ENCODE measurements at places on chromosomes 5 and 9.

DNA sequence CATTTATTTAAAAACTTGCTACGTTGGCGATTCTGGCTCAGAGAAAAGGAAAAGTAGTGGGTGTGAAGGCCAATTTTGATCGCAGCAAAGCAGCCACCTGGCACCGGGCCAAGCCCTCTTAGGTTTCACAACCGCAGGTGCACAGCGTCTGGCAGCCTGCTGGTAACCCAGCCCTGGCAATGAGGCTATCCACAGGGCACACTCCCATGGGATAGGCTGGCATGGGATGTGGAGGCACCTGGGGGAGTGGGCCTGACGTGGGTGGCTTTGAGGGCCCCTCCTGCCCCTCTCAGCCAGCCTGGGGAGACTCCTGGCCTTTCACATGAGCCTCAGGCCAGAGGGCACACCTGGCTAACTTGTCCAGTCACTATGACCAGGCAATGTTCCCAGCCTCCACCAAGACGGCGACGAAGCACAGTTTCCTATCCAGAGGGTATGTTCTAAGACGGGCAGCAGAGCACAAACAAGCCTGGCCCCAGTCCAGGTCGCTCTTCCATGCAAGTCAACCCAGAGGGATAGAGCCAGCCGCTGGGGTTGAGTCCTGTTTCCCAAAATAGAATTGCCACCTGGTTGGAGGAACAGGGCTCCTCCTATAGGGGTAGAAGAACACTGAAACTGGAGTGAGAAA, 19.0 kb downstream of the CMBL start:
- DNase-seq: peak; percentile 97

DNA sequence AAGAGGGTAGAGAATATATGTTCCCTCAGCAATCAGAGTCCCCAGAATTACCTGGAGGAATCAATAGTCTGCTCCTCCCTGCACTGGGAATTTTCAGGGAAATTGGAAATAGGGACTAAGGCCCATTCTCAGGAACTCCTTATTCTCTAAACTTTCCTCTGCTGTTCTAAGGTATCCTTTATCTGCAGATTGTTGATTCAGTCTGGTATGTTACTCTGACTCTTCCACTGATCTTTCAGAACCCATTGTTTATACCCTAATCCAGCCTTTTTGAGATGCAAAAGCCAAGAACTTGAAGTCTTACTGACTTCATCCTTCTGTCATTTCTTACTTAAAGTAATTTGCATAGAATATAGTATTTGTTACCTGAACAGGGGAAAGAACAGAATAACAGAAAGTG, 143.5 kb upstream of the PPP1R2B start:
- DNase-seq: no peak

GRCh38 chr9:130444565-130445221, at the start of gene ASS1:
Gene ASS1, plus strand, starts transcription at chr9:130444961. Its CDS starts 7,268 bp downstream, at chr9:130452229.
- peak; percentile 89 for DNase-seq

- no peak for DNase-seq
These were observed 206.0 kb upstream of the DMRTA1 start for GRCh38 chr9:22240619-22241018.

- DNase-seq: no peak
These were observed 41.1 kb upstream of the ERCC6L2 start for GRCh38 chr9:95834281-95834907.

- DNase-seq: no peak
These were observed 62.9 kb upstream of the IZUMO3 start for GRCh38 chr9:24608599-24608998.

- DNase-seq: no peak
These were observed 68.5 kb upstream of the CACNA1B start for GRCh38 chr9:137809040-137809576.

DNA sequence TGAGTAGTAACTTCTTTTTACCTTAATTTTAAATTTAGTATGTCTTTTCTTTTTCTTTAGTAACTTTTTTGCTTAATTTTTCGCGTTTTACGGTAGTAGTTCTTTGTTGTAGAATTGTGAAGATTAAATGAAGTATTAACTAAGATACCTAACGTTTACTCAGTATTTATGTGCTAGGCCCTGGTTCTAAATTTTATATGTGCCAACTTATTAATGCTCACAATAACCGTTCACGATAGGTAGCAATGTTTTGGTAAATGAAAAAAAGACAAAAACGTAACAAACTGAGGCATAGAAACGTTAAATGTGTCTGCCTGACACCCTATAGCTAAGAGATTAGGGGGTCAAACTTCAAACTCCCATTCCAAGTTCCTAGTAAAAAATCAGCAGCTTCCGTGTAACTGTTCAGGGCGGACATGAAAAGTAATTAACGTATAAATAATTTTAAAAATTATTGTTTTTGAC, 1.2 kb downstream of the MRPS30 start:
- no peak for DNase-seq

DNA sequence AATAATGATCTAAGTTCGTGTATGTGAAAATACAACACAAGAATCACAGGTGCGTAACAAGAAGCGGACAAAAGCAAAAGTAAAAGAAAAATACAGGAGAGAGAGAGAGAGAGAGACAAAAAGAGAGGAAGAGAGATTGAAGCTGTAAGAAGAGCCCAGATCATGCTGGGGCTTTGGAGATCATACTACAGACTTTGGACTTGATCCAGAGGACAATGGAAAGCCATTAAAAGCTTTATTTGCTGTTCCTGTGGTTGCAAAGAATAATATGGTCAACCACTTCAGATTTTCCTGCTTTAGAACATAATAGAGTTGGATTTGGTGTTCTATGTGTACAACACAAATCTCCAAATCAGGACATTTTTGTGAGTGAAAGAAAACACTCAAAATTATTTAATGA, 561.4 kb downstream of the CAAP1 start:
- DNase-seq: no peak

GRCh38 chr5:57476601-57477056, 6.0 kb downstream of the ACTBL2 start:
- DNase-seq: no peak

- DNase-seq: no peak
These were observed 79.1 kb downstream of the ZNF618 start for GRCh38 chr9:113955076-113955752.

- DNase-seq: no peak
These were observed 21.5 kb downstream of the GFPT2 start for GRCh38 chr5:180331647-180331950.

DNA sequence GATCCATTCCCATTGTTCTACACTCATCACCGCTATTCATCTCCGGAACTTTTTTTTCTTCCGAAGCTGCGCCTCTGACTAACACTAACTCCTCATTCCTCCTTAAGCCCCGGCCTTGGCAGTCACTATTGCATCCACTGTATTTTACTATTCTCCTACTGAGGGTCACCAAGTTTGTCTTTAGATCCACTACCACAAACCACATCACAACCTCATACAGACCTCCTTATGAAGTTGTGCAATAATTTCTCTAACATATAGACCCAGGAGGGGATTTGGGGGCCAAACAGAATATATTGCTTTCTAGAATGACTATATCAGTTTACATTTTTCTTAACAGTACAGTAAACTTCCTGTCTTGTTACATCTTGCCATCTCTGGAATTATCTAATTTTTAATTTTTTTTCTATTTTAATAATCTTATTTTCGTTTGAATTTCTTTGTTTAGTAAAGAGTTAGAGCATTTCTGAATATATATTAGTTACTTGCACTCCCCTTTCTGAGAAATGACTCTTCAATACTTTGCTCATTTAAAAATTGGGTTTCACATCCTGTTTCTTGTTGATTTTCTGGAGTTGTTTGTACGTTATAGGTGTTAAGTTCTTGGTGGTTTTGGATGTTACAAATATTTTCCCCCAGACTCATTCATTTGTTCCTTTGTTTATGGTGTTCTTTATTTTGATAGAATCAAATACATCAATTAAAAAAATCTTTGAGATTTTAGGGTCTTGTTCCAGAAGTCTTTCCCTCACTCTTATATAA, 37.1 kb downstream of the DMRT2 start:
- no peak for DNase-seq

DNA sequence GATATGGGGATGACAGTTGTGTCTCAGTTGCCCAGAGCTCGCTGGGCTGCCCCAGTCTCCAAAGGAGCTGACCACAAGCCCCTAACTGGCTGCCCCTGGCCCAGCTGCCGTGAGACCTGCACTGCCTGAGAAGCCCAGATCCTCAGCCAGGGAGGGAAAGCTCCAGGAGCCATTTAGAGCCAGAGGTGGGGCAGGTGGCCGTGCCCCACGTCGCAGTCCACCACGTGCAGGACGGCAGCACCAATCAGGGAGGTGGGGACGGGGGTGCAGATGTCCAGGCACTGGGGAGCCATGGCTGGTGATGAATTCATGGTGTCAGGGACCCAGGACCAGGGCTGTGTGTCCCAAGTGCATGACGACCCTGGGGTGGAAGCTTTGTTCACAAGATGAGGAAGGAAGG, 13.4 kb downstream of the PRRX2 start:
- no peak for DNase-seq

DNA sequence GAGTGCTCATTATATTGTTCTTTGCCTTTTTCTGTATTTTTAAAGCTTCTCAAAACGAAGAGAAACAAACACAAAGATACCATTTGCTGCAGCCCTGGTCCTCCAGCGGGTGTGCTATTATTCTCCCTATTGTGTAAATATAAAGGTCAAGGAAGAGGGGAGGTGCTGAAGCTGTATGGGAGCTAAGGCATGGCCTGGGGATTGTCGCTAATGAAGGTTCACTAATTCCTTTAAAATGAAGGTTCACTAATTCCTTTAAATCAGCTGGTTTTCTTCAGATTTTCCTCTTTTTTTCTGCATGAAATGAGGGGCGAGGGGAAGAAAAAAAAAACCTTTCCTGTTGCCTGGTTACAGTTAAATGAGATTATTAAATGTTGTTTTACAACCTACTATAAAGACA, 74.5 kb upstream of the MAP1B start:
- no peak for DNase-seq

- DNase-seq: no peak
These were observed 3.0 kb upstream of the ZBTB34 start for GRCh38 chr9:126857261-126857960.

- no peak for DNase-seq
These were observed 36.4 kb upstream of the UBQLN1 start for GRCh38 chr9:83744206-83744605.

- DNase-seq: peak; percentile 26
These were observed at the start of gene LEAP2 for GRCh38 chr5:132873119-132873929. Gene LEAP2, plus strand, starts transcription at chr5:132873668. Its CDS starts 27 bp downstream, at chr5:132873695.

DNA sequence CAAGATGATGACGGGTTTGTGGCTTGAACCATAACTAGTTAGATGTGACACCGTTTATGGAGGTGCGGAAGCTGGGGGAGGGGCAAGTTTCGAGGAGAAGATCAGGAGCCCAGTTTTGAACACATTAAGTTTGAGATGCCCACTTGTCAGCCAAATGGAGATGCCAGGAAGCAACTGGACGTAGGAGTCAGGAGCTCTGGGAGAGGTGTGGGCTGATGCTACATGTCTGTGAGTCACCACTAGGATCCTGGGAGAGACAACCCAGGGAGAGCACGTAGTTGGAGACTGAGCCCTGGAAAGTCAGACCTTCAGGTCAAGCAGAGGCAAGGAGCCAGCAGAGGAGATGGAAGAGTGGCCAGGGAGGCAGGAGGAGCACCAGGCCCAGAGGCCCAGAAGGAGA, 48.8 kb upstream of the SLC25A51 start:
- DNase-seq: no peak

DNA sequence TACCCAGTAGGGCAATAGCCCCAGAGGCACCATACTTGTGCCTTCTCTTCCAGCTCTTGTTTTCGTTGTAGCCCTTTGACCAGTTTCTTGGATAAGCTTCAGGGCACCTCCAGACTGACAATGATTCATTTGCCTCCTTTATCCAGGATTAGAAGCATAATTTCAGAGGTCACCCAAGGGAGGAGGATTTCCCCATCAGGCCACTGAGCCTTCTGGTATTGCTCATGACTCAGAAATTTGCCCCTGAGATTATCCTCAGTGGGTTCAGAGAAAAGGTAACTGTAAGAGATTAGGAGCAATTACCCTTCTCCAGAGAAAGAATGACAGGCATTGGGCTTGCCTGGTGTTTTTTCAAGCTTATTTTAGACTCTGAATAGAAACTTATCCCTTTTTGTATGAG, 147.9 kb downstream of the MSX2 start:
- no peak for DNase-seq

DNA sequence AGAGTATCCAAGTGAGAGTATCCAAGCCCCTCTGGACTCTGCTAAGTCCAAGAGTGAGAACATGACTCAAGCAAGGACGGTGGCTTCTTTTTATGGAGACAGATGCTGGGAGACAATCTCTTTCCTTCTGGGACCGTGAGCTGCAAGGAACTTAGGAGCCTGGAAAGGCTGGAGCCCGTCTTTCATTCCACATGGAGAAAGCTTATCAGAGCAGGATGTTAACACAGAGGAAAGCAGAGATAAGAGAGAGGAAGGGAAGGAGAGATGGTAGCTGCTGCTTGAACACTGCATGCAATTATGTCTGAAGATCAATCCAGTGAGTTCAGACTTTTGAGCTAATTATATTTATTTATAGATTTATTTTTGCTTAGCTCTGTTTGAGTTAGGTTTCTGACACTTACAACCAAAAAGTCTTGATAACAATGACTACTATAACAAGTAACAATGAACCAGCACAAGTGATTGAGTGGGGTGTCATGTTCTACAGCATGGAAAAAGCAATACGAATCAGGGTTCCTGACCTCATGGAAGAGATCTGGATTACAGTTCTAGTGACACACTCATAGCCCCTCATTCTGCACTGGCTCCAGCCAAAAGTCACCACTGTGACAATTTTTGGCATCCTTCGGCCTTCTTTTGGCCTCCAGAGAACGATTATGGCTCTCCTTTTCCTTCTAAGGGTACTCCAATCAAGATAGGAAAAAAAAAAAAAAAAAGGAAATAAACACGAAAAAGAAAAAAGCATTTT, 71.5 kb downstream of the PRLR start:
- no peak for DNase-seq

- DNase-seq: no peak
These were observed 273.7 kb downstream of the CD180 start for GRCh38 chr5:66922881-66923280.

DNA sequence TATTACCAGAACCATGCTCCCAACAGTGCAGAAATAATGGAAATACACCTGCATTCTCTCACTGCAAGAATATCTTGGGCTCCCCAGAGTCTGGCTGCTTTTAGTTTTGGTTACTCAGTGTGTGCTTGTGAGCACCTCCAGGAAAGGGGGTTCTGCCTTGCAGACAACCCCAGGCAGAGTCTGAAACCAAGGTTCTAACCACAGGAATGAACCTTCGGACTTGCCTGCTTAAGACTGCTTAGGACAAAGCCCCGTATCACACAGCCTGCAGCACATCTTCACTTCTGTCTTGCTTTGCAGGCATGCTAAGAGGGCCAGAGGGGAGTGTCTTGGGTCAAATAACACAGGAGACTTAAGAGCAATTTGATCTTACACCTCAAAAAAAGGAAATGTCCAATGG, 94.8 kb upstream of the SPATA31C2 start:
- no peak for DNase-seq

- DNase-seq: no peak
These were observed 66.4 kb downstream of the NFIB start for GRCh38 chr9:14247577-14247976.

- DNase-seq: no peak
These were observed 63.6 kb downstream of the CCDC192 start for GRCh38 chr5:127766676-127767335.

GRCh38 chr9:7216004-7216841, 458.4 kb downstream of the KDM4C start:
- no peak for DNase-seq

Data from mucosa of descending colon (tissue), 3 donors.